Occipital lobe (tissue), 3 donors: ENCODE measurements at places on chromosomes 1 and 21. TPM values are rescaled to one million over a fixed set of nuclear protein-coding genes. Genes with fewer than 3 reads are reported as not detected.

The PGLYRP3 gene
- total RNA-seq, result not detected

The MTARC2 gene
- 7.8 TPM for total RNA-seq

The DIP2A gene
- total RNA-seq, result 26.8 TPM

The FCGR1A gene
- total RNA-seq, result 9.8 TPM

The FCRLB gene
- 3.1 TPM for total RNA-seq

The FCRL2 gene
- not detected for total RNA-seq

The RGS7 gene
- 19.7 TPM for total RNA-seq

DNA sequence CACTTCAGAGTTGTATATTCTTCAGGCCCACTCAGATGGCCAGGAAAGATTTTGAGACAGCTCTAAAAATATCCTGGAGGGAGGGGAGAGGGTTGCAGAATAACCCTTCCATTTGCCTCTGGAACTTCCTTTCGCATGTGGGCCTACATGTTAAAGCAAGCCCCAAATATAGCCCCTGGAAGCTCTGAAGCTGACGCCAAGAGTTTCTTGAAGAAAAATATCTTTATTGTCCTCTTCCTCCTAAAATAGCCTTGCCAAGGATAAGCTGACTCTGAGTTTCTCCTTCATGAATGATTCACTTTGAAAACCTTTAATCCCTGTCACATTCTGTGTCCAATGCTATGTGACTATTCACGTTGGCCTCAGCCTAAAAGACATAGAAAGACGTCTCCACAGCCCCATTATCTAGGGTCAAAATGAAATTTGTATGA lies 6.4 kb downstream of the C1orf116 start:
- no peak for DNase-seq

DNA sequence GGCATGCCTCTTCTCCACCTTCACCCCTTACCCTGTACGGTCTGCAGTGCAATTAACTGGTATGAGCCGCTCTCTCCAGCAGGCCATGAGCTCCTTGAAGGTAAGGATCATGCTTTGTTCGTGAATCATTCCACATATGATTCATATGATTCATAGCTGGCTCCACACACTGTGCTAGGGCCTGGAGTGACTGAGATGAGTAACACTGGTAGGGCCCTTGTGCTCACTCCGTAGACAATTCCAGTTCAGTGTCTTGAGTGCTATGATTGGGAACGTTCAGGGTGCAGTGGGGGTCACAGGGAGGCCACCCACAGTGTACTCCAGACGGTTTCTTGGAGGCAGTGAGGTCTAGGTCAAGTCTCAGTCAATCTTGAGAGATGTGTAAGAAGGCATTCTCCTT lies 239.8 kb downstream of the LMX1A start:
- no peak for DNase-seq

DNA sequence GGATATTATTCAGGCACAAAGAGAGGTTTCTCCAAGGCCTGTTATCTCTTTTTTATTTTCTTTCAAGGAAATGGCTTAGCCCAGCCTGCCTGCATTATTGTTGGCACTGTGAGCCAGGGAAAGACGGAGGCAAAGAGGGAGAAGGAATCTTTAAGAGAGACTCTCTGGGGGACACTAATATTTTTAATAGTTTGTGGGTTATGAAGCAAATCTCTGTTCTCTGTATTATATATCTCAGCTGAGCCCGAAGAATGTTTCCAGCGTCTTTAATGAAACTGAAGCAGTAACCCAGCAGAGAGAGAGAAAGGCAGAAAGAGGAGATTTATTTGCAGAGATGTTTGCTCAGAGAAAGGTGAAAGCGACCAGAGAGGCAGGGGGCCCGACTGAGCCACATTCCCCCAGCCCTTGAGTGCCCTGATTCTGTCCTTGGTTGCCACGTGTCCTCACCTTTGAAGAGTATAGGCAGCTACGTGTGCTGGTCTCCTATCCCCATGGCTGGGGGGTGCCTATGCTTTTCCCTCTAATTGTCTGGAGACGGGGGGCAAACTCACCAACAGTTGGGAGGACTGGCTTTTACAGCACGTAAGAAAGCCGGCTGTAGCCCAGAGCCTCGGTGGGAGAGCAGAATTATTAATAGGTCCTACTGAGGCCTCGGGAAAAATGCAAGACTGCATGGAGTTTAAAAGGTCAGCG lies 166.4 kb downstream of the TRABD2B start:
- no peak for DNase-seq

DNA sequence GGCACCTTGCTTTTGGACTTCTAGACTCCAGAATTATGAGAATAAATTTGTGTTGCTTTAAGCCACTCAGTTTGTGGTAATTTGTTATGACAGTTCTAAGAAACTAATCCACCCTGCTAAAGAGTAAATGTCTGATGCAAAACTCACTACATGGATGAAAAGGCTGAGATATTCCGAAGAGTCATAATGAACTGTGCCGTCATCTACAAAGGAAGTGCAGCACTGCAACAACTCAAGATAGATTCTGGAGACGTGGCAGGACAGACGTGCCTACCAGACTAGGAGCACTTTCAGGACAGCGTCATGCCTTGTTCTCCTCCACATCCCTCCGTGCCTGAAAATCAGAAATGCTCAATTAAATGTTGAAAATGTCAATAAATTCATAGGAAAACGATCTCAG lies 24.4 kb upstream of the IRF2BP2 start:
- no peak for DNase-seq

GRCh38 chr21:31064803-31065202 lies 26.5 kb upstream of the KRTAP19-8 start:
- DNase-seq, result no peak

- DNase-seq, result no peak
Measured at GRCh38 chr1:15680561-15681348, 3.4 kb upstream of the PLEKHM2 start.

DNA sequence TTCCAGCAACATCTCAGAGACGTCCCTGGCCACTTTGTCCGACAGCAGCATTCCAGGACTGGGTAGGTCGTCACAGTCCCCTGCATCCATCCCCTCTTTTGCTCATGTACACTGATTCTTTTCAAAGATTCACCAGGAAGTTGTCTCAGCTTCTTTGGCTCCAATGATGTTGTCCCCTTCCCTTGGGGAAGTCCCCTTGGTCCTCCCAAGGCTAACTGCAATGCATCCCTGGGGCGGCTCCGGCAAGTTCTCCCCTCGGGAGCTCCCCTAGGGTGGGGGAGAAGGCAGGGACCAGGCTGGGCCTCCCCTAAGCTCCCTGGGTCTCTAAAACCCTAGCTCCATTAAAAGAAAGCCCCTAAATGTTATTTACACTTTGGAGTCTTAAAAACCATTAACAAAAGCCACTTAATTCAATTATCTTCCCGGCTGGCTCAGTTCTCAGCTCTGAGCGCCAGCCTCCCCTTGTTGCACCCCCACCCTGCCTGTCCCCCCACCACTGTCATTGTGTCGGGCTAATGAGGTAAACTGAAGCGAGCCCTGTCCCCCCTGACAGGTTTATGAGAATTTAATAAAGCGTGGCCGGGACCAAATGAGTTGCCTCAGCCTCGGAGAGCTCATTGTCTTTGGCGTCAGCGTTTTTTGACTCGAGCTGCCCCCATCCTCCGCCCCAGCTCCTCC lies 25.3 kb downstream of the KNCN start:
- DNase-seq, result no peak

DNA sequence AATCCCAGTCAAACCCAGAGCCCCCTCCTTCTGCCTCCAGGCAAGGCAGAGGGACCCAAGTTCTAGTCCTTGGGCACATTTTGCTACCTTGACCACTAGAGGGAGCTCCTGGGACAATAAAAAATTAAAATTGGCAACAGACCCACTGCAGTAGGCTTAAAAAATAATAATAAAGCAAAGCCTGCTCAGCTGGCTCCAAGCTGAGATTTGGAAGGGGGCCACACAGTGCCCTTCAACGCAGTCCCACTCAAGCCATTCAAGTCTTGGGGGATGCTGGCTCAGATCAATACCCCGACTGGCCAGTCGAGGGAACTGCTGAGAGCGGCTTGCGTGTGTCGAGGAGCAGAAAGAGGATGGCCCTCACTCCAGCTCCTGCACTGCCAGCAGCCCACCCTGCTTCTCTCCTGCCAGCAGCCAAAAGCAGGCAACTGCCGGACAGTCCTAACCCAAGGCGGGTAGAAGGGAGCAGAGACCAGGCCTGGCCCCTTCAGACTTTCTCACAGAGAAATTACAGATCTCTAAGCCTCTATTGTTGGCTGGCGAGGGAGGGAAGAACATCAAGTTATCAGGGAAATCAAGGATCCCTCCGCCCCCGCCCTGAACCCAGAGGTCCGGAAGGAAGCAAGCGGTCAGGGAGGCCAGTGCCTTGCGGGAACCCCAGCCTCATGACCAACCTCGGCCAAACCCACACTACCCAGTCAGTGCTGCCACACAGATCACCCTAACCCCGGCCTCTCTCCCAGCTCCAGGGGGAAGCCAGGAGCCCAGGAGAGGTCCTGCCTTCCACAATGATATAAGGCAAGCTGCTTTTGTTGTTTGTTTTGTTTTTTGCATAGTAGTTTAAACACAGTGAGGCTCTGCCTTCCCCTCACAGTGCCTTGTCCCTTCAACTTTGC lies 4.9 kb upstream of the ALDH4A1 start:
- peak; percentile 31 for DNase-seq

DNA sequence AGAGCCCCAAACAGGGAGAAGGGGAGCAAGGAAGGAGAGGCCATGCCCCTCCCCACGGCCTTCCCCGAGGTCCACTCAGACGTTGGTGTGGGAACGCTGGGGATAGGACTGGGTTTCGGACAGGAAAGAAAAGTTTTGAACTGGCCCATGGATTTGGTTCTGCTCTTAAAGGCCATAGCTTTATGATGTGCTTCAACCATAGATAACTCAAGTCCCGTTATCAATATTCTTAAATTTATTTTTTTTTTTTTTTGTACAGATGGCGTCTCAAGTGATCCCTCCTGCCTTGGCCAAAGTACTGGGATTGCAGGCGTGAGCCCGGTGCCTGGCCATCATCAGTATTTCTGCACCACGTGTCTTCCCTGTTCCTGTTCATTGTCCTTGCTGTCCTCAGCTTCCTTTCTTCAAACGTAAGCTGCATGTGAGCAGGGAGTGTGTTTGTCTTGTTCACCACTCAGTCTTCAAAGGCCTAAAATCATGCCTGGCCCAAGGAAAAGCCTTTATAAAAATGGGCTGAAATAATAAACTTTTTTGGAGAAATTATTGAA lies 820 bp upstream of the KRTAP10-1 start:
- no peak for DNase-seq

DNA sequence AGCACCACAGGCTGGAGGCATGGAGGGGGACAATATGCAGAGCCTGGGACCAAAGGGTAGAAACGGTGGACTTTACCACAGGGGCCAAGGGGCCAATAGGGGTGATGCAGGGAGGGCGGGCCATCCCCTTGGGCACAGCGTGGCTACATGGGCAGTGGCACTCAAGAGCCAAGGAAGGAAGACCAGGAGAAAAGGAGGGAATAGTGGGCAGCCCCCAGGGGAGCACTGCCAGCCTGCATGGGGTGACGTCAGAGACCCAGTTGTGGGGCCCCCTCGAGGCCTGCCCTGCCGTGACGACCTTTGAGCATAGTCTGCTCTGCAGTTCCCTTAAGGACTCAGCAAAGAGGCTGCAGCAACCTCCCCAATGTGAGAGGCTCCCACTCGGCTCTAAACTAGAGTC lies 95.5 kb upstream of the TMPRSS2 start:
- no peak for DNase-seq

- DNase-seq, result no peak
Measured at GRCh38 chr1:61380561-61380960, 298.2 kb downstream of the NFIA start.

DNA sequence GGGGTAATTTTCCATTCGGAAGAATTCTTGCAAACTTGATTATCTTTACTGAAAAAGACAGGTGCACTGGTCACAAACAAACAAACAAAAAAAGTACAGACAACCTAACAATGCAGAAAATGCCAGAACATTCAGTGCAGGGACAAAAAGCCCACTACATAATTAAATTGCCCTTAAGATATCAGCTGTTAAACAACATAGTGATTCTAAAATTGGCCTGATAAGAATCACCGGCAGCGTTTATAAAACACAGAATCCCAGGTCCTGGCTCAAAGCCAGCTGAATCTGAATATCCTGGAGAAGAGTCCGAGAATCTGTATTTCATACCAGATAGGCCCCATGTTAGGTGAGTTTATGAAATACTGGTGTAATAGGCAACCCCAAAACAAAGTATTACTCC lies 6.1 kb downstream of the PLPP3 start:
- no peak for DNase-seq

DNA sequence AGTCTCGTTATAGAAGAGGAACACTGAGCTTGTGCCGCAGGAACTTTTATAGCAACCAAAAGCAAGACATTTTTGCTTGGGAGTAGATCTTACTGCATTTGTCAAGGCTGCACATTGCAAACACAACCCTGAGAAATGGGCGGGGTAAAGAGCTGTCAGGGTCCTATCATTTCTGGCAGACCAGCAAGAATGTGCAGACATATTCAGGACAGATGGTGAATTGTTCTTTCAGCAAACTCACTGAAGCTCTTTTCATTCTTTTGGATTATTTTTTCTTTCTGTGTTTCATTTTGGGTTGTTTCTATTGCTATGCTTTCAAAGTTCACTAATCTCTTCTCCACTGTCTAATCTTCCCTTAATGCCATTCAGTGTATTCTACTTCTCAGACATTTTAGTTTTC lies 5.1 kb upstream of the ACTN2 start:
- DNase-seq, result no peak

DNA sequence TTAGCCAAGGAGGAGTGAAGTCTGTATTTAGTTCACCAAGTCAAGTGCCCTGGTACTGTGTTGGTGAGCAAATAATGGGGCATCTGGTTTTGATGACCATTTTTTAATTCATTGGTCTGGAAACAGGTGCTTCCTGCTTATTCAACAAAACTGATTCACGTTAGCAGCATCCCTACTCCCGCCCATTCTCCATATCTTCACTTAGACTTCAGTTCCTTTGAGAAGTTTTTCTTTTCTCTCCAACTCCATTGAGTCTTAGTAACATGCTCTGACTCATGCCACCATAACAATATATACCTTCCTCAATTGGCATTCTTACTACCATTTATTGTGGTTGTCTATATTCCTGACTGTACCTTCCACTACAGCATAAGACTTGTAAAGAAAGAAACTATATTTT lies 468.9 kb downstream of the DPYD start:
- no peak for DNase-seq

GRCh38 chr21:10430005-10430404 lies 91.4 kb upstream of the TPTE start:
- DNase-seq, result no peak

DNA sequence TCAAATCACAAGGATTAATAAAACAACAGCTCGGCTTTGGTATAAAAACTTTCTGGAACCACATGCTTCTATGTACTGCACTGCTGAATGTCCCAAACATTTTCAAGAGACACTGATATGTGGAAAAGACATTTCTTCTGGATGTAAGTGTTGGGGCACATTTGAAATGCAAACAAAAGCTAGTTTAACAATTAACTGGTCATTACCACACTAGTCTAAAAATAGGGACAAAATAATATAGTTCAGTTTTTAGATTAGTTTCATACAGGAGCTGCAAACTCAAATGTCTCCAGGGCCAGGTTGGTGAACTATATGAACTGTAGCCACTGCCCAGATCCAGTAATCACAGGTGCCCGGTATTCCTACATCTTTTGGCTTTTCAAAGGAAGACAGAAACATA lies 3.2 kb downstream of the IL23R start:
- DNase-seq, result no peak
